ENCODE measurements at places on chromosomes 5 and 9.

DNA sequence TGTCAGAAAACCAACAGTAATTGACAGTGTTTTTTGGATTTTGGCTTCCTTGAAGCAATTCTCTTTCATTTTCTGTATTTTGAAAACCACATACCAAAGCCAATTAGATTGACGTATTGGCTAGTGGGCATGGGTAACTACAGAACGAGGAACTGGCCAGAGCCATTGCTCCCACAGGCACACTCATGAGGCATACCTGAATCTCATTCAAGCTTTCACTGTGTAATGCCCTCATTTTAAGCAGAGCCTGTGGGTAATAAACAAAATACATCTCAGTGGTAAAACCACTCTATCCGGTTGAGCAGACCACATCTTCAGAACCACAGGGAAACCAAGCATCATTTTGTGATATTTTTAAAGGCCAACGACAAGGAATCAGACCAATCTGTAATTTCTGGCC, 394.1 kb downstream of the ZNF608 start:
- DNase-seq, result no peak

DNA sequence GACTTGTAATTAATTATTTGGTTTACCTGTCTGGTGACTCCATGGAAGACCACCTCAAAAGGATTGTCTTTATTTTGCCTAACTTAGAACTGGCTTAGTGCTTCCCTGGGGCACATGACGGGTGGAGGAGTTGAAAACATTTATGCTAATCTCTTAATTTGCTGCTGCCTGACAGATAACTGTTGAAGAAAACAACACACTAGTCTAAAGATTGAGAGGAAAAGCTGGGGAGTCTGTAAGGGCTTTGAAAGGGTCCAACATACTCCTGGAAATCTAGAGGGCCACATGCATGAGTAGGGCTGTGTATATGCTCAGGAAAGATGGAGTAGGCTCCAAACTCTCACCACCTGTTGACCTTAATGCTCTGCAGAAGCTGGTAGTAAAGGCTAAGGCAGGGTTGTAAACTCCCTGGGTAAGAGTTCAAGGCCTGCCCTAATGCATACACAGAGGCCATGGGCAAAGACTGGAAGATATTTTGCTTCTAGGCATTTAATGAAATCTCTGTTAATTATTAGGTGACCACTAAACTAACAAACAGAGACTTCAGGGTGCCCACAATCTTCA, 40.7 kb downstream of the NR3C1 start:
- DNase-seq, result no peak

GRCh38 chr9:116332090-116332489, 178.5 kb downstream of the PAPPA start:
- DNase-seq, result no peak

DNA sequence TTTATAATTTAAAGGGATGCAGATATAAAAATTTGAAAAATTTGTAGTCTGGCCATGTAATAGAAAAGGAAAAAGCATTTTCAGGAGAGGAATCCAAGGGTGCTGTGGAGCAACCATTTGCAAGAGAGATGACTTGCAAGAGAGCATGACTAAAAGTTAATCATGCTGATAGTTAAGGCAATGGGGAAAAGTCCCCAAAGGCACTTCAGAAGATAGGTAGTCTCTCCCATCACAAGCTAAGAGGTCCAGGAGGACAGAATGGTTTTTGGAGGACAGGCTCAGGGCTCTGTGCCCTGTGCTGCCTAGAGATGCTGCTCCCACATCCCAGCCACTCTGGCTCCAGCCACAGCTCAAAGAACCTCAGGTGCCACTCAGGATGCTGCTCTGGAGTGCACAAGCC, 38.8 kb downstream of the DNAJB5 start:
- no peak for DNase-seq

- peak; percentile 17 for DNase-seq
Measured at GRCh38 chr5:164301708-164302107, 796.3 kb downstream of the MAT2B start.

DNA sequence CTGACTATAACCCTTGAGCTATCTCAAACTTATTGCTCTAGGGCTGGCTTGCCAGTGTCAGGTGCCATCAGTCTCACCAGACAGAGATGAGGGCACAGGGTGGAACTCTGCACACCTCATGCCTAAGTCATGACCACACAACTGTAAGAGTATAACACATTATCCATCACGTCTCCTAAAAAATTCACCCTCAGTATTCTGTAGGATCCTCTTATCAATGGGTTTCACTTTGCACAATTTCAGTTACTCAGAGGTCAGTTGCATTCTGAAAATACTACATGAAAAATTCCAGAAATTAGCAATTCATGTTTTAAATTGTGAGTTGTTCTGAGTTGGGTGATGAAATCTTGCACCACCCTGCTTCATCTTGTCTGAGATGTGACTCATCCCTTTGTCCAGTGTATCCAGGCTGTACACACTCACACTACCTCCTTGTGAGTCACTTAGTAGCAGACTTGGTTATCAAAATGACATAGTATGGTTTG, 690.9 kb upstream of the CDH18 start:
- DNase-seq, result peak; percentile 89

DNA sequence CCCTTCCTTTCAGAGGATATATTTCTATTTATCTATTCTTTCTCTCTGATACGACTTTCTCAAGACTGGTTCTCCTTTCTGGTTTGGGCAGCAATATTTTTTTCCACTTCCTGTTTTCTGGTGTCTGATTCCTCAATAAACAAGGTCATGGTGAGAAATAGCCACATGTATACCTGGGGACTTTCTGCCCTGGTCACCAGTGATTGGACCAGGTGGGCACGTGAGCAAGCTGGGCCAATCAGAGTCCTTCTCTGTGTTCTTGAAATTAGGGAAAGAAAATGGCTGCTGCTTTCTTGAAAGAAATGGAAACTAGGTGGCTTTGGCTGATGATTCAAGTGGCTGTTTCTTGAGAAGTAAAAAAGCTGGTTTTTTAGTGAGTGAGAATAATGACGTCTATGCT, 18.4 kb upstream of the GSN start:
- DNase-seq, result no peak

GRCh38 chr5:72634444-72634843, 127.2 kb upstream of the ZNF366 start:
- DNase-seq, result no peak

- DNase-seq, result no peak
Measured at GRCh38 chr9:10003047-10003446, 609.8 kb downstream of the PTPRD start.

DNA sequence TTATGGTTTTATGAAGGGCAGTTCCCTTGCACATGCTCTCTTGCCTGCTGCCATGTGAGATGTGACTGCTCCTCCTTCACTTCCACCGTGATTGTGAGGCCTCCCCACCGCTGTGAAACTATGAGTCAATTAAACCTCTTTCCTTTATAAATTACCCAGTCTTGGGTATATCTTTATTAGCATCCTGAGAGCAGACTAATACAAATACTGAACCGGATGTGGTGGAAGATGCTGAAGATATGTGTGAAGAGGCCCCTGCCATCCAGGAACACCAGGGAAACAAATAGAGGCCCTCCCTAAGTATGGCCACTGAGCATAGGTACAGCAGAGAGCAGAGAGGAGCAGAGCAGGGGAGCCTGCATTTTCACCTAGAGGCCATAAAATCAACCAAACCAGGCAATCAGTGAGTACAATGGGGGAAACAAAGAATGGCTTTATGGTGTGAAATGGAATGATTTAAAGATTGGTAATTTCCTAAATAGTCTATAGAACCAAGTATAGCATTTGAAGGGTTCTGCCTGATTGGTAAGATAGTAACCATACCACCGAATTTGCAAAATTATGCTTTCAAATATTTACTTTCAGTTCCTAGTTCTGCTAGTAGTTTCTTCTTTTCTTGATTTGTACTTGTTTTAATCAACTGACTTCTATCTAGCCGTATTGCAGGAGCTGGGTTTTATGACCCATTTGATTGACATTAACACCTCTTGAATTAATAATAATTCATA, 421.6 kb downstream of the IRX1 start:
- DNase-seq, result no peak

GRCh38 chr9:130934702-130935647, 4.1 kb downstream of the FIBCD1 start:
- DNase-seq, result no peak

GRCh38 chr5:97476852-97477534, 293.9 kb upstream of the RIOK2 start:
- DNase-seq, result no peak

DNA sequence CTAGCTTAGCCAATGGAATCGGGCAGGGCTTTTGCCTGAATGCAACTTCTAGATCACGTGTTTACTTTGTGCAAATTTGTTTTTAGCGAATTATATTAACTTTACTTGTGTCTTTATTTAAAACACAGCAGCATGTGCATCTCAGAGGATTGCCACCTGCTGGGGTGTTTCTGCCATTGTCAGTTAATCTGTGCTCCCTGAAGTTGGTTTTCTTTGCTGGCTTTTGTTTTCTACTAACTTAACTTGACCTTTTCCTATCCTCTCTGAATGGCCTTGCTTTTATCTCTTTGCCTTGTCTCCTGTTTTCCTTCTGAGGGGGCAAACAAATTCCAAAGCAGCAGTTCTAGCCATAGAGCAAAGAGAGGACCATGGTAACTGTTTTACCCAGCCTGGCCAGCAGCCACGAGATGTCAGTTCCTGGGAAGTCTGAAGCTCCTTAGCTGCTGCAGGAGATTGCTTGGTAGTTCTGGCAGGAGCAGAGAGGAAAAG, 67.6 kb downstream of the ARHGEF28 start:
- DNase-seq, result no peak

DNA sequence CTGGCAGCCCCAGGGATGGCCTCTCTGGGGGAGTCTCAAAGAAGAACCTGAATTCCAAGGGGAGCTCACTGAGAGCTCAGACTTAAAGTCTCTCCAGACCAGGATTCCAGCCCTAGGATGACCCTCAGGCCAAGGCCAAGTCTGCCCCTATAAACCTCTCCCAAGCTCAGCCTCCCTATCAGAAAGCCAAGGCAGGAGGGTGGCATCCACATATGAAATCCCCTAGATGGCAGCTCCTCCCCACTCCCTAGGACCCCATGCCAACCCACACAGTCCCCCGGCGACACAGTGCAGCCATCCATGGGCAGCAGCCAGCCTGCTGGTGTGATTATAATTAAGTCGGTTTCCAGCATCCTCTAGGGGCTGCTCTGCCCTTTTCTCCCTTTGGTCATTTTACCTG, 269.9 kb downstream of the CDK5RAP2 start:
- no peak for DNase-seq

DNA sequence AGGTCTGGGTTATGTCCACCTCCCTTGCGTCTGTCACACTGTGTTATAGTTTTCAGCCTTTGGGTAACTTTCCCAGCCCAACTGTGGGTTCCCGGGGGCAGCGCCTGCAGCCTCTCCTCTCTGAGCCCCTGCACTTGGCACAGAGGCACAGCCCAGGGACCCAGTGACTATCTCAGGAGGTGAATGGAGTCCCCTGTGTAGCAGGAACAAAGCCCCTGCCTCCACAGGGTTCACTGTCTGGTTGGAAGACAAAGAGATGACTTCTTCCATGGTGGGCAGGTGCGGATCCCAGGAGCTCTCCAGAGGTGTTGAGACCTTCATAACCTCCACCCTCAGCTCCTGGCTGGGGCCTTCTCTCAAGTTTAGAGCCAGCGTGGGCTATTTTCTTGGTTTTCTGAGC, 156.9 kb downstream of the C9orf50 start:
- no peak for DNase-seq

GRCh38 chr5:84286662-84287061, 98.0 kb downstream of the EDIL3 start:
- DNase-seq, result no peak

DNA sequence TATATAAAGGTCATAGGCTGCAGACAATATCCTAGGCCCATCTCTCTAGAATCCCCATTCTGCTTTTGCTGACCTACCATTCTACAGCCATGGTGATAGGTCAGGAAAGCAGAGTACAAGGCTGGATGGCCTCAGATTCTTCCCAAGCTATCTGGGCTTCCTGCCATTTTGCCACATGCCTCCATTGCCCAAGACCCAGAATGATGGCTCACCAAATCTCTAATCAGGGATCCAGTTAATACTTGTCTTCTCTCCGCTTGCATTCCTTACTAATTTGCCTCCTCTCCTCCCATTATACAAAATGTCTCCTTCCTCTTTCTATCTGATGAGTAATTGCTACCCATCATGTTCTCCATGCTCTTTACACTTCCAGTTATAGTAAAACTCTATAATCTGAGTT, 22.7 kb upstream of the NDUFS4 start:
- no peak for DNase-seq

DNA sequence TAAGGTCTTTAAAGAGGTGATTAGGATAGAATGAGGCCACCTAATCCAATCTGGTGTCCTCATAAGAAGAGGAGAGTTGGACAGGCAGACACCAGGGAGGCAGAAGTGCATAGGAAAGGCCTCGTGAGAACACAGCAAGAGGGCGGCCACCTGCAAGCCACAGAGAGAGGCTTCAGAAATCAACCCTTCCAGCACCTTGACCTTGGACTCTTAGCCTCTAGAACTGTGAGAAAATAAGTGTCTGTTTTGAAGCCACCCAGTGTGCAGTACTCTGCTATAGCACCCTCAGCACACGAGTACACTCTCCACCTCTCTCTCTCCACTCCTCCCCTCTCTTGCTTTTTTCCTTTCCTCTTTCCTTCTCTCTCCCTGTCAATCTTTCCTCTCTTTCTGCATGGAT, 26.8 kb downstream of the NIPAL4 start:
- no peak for DNase-seq

GRCh38 chr5:152608458-152608857, 203.4 kb upstream of the NMUR2 start:
- DNase-seq, result no peak

DNA sequence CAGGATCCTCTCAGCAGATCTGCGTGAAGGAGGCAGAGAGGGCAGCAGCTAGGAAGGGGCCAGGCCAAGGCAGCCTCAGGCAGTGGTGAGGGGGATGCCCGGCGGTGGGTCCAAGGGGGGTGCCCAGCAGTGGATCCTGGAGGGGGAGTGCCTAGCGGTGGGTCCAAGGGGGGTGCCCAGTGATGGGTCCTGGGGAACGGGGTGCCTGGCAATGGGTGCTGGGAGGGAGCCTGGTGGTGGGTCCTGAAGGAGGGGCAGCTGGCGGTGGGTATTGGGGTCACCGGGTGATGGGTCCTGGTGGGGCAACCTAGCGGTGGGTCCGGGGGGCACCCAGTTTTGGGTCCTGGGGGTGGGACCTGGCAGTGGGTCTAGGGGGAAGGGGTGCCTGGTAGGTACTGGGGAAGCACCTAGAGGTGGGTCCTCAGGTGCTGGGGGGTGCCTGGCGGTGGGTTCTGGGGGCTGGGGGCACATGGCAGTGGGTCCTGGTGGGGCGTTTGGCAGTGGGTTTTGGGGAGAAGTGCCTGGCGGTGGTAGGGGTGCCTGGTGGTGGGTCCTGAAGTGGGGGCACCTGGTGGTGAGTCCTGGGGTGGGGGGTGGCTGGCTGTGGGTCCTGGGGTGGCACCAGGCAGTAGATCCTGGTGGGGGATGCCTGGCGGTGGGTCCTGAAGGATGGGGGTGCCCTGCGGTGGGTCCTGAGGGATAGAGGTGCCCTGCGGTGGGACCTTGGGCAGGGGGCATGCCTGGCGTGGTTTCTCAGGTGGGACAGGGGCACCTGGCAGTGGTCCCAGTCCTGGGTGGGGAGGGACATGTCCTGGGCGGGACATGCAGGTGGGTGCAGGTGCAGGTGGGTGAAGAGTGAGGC, 1.9 kb downstream of the LRRC14B start:
- no peak for DNase-seq

- no peak for DNase-seq
Measured at GRCh38 chr9:119537138-119537537, 167.9 kb upstream of the BRINP1 start.

Data from muscle of back (tissue), 13 donors.